ENCODE measurements at places on chromosomes 7 and 10.

DNA sequence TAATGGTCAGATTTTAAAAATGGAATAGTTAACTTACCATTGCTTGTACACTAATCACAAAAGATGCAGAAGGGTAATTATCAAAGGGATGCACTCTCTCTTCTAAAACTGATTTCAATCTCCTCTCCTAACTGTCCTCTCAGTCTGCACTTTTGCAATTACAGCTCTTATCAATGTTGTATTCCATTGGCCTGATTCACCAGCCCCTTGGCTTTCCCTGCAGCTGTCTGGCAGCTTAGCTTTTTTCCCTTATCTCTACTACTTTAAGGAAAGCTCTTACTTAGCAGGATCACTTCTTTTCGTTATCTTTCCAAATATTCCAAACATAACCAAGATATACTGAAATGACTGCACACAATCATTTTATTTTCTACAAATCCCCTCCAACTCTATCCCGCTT, 448.8 kb downstream of the GRM8 start:
- no peak for DNase-seq

DNA sequence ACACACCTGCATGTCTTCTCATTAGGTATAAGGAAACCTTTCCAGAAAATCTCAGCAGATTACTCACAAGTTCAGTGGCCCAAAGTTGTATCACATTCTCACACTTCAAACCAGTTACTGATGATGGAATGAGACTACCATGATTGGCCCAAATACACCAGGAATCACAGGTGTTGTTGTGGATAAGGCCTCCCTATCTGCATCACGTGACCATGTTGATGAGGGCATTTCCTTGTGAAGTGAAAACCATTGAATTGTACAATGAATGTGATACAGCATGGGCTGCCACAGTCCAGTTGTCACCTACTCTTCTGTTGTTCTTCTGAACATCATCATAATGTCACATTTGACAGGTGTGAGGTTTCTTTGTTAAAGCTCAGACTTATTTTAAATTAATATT, 431.7 kb downstream of the AUTS2 start:
- no peak for DNase-seq

GRCh38 chr10:79221110-79222051, 125.9 kb upstream of the PPIF start:
- no peak for DNase-seq

DNA sequence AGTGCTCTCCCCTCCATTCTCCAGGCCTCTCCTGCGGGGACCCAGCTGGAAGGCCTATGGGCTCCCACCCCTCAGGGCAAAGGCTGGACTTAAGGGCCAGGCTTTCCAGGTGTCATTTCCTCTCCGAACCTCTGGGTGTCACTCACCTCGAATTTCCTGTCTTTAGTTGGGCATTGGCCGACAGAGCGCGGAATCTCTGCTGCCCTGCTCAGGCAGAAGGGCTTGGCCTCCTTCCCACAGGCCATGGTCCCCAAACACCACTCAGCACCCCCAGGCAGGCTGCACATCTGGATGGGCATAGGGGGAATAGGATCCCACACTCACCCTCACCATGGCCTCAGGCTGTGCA, 212.9 kb downstream of the CCSER2 start:
- no peak for DNase-seq

DNA sequence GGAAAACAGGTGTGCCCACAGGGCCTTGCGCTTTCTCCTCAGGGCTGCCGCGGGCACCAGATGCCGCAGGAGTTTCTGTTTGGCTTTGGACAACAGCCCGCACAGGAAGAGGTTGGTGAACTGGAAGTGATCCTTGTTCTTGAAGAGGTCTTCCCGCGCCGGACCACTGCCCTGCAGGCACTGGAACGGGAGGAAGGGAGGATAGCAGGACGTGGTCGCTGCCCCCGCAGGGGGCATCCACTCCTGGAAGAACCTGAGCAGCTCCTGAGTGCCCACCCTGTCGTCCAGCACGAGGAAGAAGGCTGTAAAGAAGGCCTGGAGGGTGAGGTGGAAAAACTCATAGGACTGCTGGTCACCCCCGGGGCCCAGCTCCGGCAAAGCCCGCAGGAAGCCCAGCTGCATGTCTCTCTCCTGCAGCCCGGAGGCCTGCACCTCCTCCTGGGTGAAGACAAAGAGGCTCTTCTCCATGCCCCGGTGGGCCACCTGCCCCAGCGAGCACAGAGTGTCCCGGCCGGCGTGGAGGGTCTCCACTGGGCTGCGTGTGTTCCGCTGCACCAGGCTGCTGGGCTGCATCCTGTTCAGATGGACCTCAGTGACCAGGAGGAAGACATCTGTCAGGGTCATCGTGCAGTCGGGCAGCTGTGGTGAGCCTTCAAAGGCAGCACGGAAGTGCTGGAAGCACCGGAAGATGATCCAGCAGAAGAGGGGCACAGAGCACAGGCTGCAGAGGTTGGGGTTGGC, 26.9 kb downstream of the NOD1 start:
- no peak for DNase-seq

DNA sequence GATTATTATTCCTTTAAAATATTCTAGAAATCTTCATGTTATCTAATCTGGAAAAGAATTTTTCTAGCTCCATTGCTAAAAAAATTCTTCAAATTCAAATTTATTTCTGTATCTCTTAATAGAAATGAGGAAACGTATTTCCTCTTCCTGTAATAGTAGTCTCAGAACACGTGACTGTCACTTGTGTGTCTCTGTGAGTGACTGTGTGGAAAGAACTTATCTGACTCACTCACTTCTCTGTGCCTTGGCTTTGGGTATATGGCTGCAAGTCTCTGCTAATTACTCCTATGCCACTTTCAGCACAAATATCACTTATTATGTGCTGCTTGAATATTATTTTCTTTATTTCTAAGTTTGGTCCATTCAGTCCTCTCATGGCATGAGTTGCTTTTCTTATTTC, 132.7 kb downstream of the CNTNAP2 start:
- DNase-seq, result no peak

DNA sequence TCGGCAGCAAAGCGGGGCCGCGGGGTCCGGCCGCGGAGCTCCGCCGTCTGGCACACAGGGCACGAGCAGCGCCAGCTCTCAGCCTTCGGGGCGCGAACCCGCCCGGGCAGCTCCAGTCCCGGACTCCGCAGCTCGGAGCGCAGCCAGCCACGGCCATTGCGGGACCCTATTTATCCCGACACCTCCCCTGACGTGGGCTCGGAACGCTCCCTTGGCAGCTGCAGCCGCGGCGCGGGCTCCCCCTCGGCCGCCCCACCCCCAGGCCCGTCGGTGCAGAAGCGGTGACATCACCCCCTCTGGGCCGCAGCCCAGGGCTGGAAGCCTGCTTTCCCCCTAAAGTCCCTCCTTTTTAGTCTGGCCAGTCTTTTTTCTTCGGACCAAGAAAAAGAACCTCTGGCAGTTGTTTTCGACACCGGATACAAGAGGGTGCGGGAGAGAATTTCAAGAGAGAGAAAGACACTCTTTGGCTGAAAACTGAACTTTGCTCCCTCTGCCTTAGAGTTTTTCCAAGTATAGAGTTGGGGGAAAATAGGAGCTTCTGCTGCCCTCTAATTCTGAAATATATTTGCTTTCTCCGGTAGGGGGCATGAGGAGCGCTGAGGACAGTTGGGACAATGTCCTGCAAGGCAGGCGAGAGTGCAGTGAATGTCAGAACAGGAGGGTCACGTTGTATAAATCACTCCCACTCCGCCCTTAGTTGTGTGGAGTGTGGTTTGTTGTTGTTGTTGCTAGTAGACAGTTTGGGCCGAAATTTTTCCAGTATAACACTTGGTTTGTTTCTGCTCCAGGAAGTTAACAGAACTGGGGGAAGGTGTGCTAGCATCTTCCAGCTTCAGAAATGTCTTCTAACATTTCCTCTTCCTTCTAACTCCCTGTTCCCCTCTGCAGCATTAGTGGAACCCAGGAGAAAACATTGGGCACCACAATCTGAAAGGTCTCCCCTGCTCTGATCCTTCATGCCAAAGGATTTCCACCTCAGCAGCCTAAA, at the start of gene SFRP4:
TSS of gene SFRP4 (minus strand) at position 145 of the 988 bp plus-strand sequence. CDS start 280 bp downstream, outside the sequence.
- DNase-seq, result no peak

DNA sequence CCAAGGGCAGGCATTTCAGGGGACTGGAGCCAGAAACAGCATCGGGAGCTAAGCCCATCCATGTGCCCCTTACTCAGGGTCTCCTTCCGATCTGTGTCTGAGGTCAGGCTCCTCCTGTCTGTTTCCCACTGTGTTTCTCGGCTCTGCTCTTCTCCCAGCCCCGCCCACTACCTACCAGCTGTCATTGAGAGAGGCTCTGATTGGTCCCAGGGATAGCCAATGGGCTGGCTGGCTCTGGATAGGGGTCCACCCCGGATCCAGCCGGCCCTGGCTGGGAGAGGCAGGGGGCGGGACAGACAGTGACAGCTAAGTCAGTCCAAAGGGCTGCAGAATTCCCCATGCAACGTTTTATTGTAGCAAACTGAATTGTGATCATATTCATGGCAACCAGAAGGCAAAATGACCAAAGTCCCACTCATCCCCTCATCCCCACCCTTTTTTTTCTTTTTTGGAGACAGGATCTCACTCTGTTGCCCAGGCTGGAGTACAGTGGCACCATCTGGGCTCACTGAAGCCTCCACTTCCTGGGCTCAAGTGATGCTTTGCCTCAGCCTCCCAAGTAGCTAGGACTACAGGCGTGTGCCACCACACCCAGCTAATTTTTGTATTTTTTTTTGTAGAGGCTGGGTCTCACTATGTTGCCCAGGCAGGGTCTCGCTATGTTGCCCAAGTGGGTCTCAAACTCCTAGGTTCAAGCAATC, 76.3 kb downstream of the CLIP2 start:
- no peak for DNase-seq

DNA sequence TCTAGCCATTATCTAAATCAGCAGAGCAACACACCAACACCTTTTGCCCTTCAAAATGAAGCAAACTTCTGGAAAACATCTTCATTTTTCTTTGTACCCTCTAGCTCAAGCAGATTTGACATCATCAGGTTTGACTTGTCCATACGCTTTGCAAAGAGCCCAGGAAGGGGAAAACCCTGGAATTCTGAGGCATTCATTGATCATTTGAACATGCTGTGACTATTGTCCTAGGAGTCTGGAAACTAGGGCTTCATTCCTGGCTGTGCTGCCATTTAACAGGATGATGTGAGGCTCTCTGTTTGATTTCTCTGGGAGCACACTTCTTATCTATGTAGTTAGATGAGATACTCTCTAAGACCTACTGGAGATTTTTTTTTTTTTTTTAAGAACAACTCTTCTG, 23.5 kb downstream of the GATA3 start:
- no peak for DNase-seq

DNA sequence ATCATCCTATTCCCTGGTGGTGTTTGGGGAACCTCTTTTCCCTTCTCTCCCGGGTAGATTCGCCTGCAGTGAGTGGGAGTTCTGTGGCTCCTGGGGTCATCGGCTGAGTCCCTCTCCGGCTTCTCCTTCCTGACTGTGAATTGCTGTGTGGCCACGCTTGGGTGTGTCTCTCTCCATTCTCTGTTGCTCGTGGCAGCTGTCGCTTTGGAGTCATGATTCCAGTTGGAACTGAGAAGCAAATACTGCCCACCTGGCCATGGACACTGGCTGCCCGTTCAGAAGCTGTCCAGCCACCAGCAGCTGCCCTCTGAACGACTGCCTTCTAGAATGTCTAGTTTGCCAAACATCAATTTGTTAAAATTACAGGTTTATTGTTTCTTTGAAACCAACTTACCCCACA, 23.1 kb upstream of the PITRM1 start:
- DNase-seq, result no peak

DNA sequence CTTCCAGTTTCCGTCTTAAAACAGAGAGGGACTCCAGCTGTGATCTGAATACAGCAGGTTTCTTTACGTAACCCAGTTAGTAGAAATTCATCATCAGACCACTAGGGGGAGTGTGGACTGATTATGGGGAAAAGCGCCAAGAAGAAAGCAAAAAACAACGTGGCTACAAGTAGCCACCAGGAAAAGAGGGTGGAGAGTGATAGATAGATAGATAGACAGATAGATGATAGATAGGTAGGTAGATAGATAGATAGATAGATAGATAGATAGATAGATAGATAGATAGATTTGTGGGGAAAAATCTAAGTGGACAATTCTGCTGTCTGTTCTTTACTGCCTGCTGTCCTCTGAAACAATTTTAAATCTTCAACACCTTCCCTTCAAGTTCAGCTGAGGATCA, 12.7 kb upstream of the AKR1B10 start:
- no peak for DNase-seq

- DNase-seq, result no peak
These were observed 11.1 kb downstream of the LARP4B start for GRCh38 chr10:920450-920849.

DNA sequence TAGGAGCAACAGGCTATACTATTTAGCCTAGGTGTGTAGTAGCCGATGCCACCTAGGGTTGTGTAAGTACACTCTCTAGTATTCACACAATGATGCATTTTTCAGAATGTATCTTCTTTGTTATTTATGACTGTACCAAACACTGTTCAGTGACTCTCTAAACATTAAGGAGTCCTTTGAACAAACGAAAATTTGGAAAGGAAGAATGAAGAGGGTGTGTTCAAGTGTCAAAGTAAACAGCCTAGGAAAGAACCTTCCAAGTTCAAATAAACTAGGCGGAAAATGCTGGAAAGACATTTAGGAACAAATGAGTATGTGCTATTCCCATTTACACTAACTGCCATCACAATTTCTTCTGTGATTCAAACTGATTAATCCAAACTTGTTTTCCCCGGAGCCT, 142.4 kb downstream of the CHCHD3 start:
- DNase-seq, result no peak

DNA sequence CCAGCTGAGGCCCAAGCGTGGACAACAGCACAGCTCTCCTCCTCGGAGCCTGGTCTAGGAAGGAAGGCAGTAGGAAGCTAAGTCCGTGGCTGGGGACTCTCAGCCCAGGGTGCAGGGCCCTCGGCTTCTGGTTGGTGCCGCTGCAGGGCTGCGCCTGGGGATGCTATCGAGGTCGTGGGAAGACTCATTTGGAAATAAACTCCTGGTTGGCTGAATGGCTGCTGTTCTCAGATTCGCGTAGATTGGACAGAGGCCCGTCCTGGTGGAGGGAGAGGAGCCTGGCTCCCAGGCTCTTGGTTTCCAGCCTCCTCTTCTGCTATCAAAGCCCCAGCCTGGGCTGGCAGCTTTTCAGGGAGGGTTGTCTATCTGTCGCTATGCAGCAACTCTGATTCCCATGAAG, 152.6 kb upstream of the FZD8 start:
- DNase-seq, result no peak

GRCh38 chr7:8638076-8638475, 204.7 kb downstream of the NXPH1 start:
- no peak for DNase-seq

GRCh38 chr7:130939321-130940095, 205.5 kb upstream of the KLF14 start:
- DNase-seq, result no peak

DNA sequence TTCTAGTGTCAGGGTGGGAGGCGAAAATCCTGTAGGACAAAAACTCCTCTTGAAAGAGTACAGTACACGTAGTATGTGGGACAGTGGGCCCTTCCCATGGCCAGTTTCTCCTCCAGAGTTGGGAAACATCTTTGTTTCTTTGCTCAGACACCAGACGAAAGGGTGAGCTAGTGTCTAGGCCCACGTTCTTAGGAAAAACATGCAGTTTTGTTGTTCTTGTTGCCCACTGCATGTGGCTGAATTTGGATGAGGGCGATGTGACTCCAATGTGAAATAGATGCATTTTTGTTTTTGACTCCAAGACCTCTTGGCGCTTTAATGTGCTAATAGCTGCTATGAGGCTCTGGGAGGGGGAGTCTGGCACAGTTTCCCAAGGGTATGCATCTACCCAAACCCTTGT, 100.8 kb downstream of the ATXN7L1 start:
- no peak for DNase-seq

GRCh38 chr7:18508443-18509427, 13.2 kb downstream of the HDAC9 start:
- no peak for DNase-seq

GRCh38 chr7:4690953-4691856, 9.1 kb downstream of the FOXK1 start:
- no peak for DNase-seq

Measured in stimulated activated CD4-positive, alpha-beta T cell treated with anti-CD3 and anti-CD28 coated beads, Interleukin-12 subunit alpha, Interleukin-12 subunit beta, amount 100 ng/mL, for 48 hours (primary cell).